Stromal cell of bone marrow (primary cell): ENCODE measurements at places on chromosomes 3 and 15.

DNA sequence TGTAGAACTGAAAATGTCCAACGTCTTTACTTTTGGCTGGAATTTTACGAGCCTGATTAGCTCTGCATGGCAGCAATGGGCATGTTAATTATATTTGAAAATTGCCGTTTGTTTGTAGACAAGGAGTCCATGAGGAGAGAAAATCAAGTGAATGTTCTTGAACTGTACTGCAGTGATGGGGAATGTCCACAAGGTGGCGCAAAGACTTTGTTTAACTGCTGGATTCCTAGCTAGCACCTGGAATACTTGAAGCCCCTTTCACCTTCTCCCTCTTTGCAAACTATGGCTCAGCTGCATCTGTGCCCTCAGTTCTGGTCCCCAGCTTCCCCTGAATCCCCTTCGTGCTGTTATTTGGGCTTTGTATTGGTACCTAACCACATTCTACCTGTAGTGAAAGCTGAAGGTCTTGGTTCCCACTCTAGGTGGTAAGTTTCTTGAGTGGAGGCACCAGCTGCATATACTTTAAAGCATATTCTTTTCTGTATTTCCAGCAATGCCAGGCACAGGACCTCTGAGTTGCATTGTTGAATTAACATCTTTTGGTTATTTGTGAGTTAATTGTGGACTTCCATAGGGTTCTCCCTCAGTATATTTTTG lies 25.3 kb downstream of the EXOG start:
- DNase-seq = peak; percentile 29

DNA sequence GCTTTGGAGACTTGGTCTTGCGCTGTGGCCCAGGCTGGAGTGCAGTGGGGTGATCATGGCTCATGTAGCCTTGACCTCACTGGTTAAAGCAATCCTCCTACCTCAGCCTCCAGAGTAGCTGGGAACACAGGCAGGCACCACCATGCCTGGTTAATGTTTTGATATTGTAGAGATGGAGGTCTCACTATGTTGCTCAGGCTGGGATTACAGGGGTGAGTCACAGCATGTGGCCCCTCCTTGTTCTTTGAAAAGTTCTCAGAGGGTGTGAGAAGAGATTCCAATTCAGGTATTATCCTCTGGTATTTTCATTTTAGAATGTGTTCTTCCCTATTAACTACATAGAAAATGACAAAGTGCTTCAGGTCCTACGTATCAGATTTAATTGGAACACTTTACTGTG lies 51.9 kb upstream of the RPL32 start:
- no peak for DNase-seq

GRCh38 chr3:52317208-52318000 lies 1.3 kb downstream of the DNAH1 start:
- DNase-seq = no peak

DNA sequence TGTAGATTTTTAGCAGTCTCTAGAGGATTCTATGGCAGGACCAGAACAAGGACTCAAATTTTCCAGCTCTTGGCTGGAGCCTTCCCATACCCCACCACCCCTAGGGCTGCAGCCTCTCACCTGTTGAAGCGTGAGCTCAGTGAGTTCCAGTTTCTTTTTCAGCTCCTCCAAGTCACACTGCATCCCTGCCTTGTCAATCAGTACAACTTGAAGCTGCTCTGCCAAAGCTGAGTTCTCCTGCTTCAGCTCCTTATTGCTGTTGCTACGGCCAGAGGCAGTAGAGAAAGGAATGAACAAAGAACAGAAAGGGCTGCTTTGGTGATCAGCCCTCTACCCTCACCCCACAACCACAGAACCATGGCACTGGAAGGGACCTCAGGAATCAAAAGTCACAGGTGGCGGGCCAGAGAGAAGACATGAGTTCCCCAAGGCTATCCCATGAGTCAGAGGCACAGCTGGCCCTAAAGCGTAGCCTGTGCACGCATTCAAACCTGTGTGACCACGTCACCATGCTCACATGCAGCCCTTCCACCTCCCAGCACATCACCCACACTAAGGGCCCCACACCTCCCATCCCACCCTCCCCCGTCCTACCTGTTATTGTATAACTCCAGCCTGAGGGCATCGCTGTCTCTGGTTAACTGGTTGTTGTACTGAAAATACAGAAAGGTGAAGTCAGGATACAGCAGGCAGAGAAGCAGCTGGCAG lies 83.3 kb upstream of the C2CD4B start:
- no peak for DNase-seq

DNA sequence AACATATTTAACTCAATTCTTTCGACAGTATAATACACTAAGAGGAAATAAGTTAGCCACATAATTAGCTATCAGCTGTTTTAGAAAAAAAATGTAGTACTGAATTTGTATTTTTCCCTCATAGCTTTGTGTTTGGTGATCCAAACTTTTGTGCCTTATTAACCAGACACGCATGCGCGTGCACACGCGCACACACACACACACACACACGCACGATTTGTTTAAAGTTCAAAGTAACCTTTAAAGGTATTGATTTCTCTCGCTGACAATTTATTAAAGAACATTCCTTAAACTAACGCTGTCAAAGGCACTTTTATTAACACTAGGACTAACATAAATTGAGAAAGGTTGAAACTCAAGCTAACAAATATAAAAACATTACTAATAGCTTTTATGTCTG lies 198.9 kb downstream of the ROBO1 start:
- DNase-seq = no peak

DNA sequence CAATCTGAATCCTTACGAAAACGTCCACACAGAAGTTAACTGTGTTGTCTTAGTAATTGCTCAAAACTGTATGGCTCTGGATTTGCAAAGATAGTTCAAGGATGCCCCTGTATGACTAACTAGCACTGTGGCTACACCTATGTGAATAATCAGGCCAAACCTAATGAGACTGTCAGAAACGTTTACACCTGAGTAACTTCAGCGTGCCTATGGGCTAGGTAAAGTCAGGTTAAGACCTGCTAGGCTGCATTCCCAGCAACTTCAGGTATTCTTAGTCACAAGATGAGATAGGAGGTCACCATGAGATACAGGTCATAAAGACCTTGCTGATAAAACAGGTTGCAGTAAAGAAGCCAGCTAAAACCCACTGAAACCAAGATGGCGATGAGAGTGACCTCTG lies 87.8 kb upstream of the PLXND1 start:
- no peak for DNase-seq

- DNase-seq = no peak
Observed at GRCh38 chr3:44989141-44989540, 13.1 kb downstream of the EXOSC7 start.

DNA sequence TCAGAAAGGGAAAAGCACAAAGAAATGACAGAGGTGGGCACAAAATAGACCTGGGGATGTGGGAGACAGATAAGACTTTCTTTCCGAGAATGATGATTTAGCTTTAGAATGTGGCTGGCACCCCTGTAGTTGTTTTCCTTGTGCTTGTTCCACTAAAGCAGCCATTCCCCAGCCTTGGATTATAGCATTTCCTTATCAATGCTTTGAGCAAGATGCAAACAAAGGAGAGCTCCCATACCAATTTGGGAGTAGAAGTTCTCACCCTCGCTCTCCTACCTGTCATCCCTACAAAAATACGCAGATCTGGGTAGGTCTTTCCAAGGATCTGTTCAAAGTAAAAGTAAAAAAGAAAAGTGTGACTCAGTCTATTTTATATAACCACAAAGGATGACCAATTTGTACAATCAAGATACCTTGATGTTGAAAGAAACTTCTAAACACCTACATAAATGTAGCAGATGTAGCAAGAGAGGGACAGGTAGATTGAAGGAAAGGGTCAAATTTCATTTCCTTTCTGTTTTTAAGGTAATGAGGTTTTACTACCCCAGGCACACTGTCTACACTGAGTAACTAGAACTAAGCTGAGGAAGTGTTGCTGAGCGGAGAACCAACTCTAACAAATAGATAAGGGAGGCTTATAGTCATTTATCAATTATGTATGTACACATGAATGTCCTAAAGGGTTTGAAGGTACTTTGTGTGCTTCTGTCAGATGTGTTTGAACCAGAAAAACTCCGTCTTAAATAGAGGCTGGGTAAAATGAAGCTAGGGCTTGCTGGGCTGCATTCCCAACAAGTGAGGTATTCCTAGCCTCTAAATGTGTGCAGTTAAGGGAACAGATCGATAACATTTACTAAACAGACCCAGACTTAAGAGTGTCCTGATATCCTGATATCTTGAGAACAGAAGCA lies 91.1 kb upstream of the LRRN1 start:
- no peak for DNase-seq

- no peak for DNase-seq
Observed at GRCh38 chr3:100129941-100130340, 15.6 kb upstream of the FILIP1L start.

DNA sequence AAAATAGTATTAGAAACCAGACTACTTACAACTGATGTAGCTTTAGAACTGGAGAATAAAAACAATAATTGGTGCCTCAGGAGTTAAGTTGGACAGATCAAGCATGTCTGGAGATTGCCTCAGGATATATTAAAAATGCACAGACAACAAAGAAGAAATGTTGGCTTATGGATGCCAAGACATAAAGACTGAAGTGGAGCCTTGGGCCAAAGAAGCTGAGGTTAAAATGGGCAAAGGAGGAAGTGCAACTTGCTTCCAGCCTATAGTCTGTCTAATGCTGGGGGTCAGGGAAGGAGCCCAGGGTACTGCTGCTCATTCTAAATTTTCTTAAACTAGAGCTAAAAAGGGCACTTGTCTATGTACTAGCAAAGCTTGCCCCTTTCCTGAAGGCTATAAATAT lies 77.5 kb downstream of the ESYT3 start:
- DNase-seq = no peak

- no peak for DNase-seq
Observed at GRCh38 chr3:5136919-5137429, 14.9 kb downstream of the ARL8B start.

GRCh38 chr3:147447224-147447623 lies 38.1 kb downstream of the ZIC1 start:
- DNase-seq = no peak

GRCh38 chr3:121855555-121855954 lies 20.5 kb downstream of the EAF2 start:
- DNase-seq = no peak
